SJCRH30 (cell line): ENCODE measurements at places on chromosomes 2 and 18. TPM values are rescaled to one million over a fixed set of nuclear protein-coding genes. Genes with fewer than 3 reads are reported as not detected.

Gene TRIM43
- not detected in 2 replicates for total RNA-seq

Gene EHBP1
- 29.1 and 32.7 TPM in 2 replicates for total RNA-seq

Gene OXER1
- total RNA-seq = 1.8 and 2.0 TPM in 2 replicates

Gene CLK1
- total RNA-seq = 75.6 and 86.3 TPM in 2 replicates

Gene STRADB
- 26.5 and 27.6 TPM in 2 replicates for total RNA-seq

Gene VIT
- total RNA-seq = 0.13 and 0.40 TPM in 2 replicates

Gene KIF3C
- 5.2 and 5.3 TPM in 2 replicates for total RNA-seq

DNA sequence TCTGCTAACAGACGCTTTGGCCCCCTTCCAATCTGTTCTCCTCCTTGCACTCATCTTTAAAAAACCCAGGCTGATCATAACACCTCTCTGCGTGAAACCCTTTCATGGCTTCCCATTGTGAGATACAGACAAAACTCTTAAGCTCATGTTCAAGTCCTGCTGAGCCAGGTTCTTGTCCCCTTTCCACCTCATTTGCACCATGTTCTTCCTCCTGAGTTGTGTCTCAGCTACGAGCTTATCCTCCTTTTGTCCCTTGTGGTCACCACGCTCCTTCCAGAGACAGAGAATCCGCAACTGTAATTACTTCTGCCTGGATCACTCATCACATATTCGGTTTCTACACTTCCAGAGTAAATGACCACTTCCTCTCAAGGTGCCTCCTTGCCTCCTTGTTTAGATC, 238.8 kb downstream of the ACTR3 start:
- no peaks in the 10 kb centered on the region for H3K36me3 ChIP-seq
- H3K27me3 ChIP-seq = no peaks in the 10 kb centered on the region
- H3K27ac ChIP-seq = no peak overlapping the region
- H3K4me3 ChIP-seq = no peak overlapping the region
- DNase-seq = no peak

GRCh38 chr18:23859466-23860336, 154.9 kb upstream of the TTC39C start:
- no peak overlapping the region for H3K27ac ChIP-seq
- H3K36me3 ChIP-seq = no peaks in the 10 kb centered on the region
- peaks cover 36% of the 10 kb centered on the region for H3K4me1 ChIP-seq
- no peak for DNase-seq

DNA sequence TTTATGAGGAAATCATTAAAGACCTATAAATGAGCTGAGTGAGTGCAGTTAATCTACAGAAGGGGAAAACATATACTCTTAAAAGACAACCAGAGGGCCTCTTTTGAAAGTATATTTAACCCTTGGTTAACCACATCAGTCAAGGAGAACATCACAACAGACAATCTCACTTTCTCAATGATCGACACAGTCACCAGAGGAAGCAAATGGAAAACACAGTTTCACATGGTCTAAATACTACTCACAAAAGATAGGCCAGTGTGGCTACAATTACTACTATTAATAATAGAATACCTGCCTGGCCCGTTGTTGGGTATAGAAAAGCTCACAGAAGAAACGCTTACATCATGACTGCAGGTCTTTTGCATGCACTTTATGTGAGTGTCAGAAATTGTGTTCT, 426.2 kb downstream of the NCKAP5 start:
- DNase-seq = no peak
- H3K27ac ChIP-seq = no peak overlapping the region
- H3K36me3 ChIP-seq = no peaks in the 10 kb centered on the region
- no peak overlapping the region for H3K4me3 ChIP-seq
- H3K4me1 ChIP-seq = no peaks in the 10 kb centered on the region
- no peaks in the 10 kb centered on the region; the same call in none of the 2 replicates for H3K27me3 ChIP-seq

- H3K4me1 ChIP-seq = no peaks in the 10 kb centered on the region
- H3K27me3 ChIP-seq = no peaks in the 10 kb centered on the region
- DNase-seq = peak; percentile 80
- no peak overlapping the region for H3K27ac ChIP-seq
Measured at GRCh38 chr2:120174963-120175581, 48.1 kb downstream of the TMEM185B start.

- H3K27ac ChIP-seq = peak overlapping the region; percentile 93
- no peaks in the 10 kb centered on the region for H3K27me3 ChIP-seq
- H3K4me3 ChIP-seq = no peak overlapping the region
- no peaks in the 10 kb centered on the region for H3K36me3 ChIP-seq
Measured at GRCh38 chr2:12796657-12797056, 79.9 kb downstream of the TRIB2 start.

DNA sequence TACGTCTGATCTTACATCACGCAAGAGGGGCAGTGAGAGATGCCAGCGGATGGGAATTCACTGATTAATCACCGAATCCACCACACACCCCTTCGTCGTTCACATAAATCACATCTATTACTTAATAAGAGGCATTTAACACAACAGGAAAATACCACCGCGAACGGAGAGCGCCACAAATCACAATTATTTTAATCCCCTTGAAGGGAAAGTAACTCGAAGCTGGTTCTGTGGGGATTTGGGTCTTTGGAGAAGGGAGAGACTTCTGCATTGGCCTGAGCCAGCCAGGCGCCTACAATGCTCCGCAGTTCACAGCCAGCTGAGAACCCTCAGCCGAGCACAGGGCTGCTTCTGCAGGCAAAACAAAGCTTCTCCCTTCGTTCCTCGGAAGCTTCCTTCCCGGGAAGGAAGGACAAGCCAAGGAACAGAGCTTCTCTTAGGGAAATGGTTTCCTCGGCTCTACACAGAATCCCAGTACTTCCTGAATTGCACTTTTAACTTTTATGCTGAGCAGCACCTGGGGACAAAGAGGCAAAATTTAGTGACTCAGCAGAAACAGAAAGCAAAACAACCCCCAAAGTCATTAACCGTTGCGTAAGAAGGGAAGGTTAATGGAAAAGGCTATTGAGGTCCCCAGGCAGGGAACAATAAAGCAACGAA, at the start of gene LRP1B:
LRP1B (minus strand) TSS at position 7 of the 660 bp plus-strand sequence. CDS start 287 bp downstream, outside the sequence.
- peak within 1 kb of the TSS; percentile 76 for H3K4me3 ChIP-seq
- no peaks in the 10 kb centered on the region for H3K4me1 ChIP-seq
- no peaks in the 10 kb centered on the region for H3K27me3 ChIP-seq
- no peaks in the 10 kb centered on the region for H3K36me3 ChIP-seq
- H3K27ac ChIP-seq = peak within 1 kb of the TSS; percentile 84
- peak; percentile 84 for DNase-seq

Gene ALPI
- not detected in 2 replicates for total RNA-seq

GRCh38 chr2:201930043-201930442, 103.6 kb upstream of the FZD7 start:
- peaks cover 24% of the 10 kb centered on the region for H3K4me1 ChIP-seq
- no peak overlapping the region for H3K27ac ChIP-seq
- H3K4me3 ChIP-seq = no peak overlapping the region
- DNase-seq = no peak
- H3K36me3 ChIP-seq = no peaks in the 10 kb centered on the region
- H3K27me3 ChIP-seq = no peaks in the 10 kb centered on the region

GRCh38 chr2:64718250-64718885, 64.7 kb upstream of the SERTAD2 start:
- H3K27ac ChIP-seq = no peak overlapping the region
- H3K4me3 ChIP-seq = no peak overlapping the region
- DNase-seq = no peak
- no peaks in the 10 kb centered on the region for H3K27me3 ChIP-seq
- no peaks in the 10 kb centered on the region for H3K36me3 ChIP-seq

DNA sequence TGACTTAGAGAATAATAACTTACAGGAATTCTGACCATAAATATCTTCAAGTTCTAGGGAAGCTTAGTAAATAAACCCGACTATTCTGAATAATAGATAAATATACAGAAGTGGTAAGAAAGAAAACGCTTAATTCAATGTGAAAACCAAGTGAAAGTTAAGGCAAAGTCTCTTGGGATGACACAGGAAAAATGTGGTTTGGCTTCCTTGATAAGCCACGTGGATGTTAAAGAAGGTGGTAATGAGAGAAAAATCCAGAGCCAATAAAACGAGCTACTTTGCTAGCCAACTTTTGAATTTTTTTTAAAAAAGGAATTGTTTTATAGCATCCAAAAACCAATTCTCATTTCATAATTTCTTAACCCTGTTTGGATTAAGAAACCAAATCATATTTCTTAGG, 166.2 kb upstream of the VRK2 start:
- H3K36me3 ChIP-seq = no peaks in the 10 kb centered on the region
- no peak for DNase-seq
- H3K4me1 ChIP-seq = no peaks in the 10 kb centered on the region; the same call in 1 of the 2 replicates
- H3K4me3 ChIP-seq = no peak overlapping the region

GRCh38 chr18:63063171-63063570, 256.4 kb downstream of the BCL2 start:
- no peaks in the 10 kb centered on the region for H3K36me3 ChIP-seq
- H3K27ac ChIP-seq = no peak overlapping the region
- H3K4me1 ChIP-seq = no peaks in the 10 kb centered on the region
- no peaks in the 10 kb centered on the region for H3K27me3 ChIP-seq
- no peak for DNase-seq

DNA sequence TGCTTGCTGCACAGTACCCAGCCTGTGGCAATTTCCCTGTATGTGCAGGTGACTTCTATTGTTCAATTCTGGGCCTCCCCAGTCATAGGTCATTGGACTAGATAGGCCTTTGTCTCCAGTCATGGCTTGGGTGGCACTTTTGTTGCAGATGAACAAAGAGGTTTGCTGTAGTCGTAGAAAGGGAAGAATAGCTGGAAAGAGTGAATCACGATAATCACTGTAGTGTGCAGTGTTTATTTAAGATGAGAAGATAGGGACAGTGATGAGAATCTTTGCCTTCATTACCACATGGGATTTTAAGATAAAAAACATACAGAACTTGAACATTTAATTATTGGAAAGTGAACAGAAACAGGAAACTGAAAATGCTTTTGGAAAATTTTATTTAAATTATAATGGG, 156.1 kb upstream of the CYRIA start:
- H3K27me3 ChIP-seq = no peaks in the 10 kb centered on the region
- no peak overlapping the region for H3K27ac ChIP-seq
- no peak for DNase-seq
- H3K4me1 ChIP-seq = no peaks in the 10 kb centered on the region
- no peak overlapping the region for H3K4me3 ChIP-seq

DNA sequence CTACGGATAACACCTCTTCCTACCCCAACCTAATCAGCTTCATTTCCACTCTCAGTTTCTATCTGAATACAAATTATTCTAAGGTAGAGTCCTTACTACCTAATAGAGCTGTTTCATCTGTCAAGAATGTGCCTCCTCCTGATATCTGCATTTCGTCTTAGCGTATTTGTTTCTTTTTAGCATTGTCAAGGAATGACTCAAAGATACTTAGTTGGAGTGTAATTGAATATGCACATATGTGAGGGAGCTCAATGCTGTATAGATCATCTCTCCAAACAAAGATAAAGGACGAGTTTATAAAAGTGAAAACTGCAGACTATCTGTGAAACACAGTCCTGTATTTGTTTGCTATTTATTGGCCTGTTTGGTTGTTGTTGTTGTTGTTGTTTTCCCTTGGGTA, 2059.4 kb upstream of the CELF4 start:
- H3K36me3 ChIP-seq = no peaks in the 10 kb centered on the region
- H3K4me1 ChIP-seq = no peaks in the 10 kb centered on the region

GRCh38 chr2:221705185-221705877, 133.2 kb upstream of the EPHA4 start:
- no peak overlapping the region for H3K4me3 ChIP-seq
- no peaks in the 10 kb centered on the region for H3K27me3 ChIP-seq
- no peak overlapping the region for H3K27ac ChIP-seq
- no peaks in the 10 kb centered on the region for H3K36me3 ChIP-seq

- no peak overlapping the region for H3K4me3 ChIP-seq
- no peak for DNase-seq
- no peaks in the 10 kb centered on the region for H3K27me3 ChIP-seq
- H3K27ac ChIP-seq = no peak overlapping the region
- H3K36me3 ChIP-seq = peaks cover 40% of the 10 kb centered on the region
Measured at GRCh38 chr2:135633582-135633981, 102.3 kb downstream of the R3HDM1 start.

DNA sequence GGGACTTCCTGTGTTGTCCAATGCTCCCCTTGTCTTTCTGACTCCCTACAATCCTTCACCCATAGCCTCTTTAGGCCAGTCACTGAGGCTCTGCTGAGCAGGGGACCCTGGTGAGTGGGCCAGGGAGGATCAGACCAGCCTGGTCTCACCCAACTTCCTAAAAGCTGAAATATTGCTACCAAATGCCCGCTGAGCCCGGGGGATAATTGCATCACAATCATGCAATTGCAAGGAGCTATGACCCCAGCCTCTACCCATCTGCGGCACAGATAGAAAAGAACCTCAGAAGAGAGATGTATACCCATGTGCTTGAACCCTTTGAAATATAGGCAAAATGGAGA, 3.7 kb upstream of the SP100 start:
- no peak for DNase-seq
- H3K4me1 ChIP-seq = peaks cover 2% of the 10 kb centered on the region; the same call in 1 of the 2 replicates
- peak overlapping the region; percentile 64 for H3K4me3 ChIP-seq

- no peaks in the 10 kb centered on the region for H3K27me3 ChIP-seq
- H3K4me3 ChIP-seq = no peak overlapping the region
- peaks cover 46% of the 10 kb centered on the region for H3K4me1 ChIP-seq
- peaks cover 3% of the 10 kb centered on the region; the same call in 1 of the 2 replicates for H3K36me3 ChIP-seq
- no peak overlapping the region for H3K27ac ChIP-seq
Measured at GRCh38 chr2:191262436-191262835, 17.2 kb downstream of the MYO1B start.

GRCh38 chr2:9679218-9679617, 48.4 kb upstream of the YWHAQ start:
- H3K27ac ChIP-seq = no peak overlapping the region
- no peak for DNase-seq
- H3K27me3 ChIP-seq = no peaks in the 10 kb centered on the region
- H3K4me3 ChIP-seq = no peak overlapping the region

Gene ZNF519
- 20.0 and 26.2 TPM in 2 replicates for total RNA-seq

- no peak overlapping the region; the same call in 1 of the 2 replicates for H3K4me3 ChIP-seq
- no peaks in the 10 kb centered on the region for H3K36me3 ChIP-seq
- no peaks in the 10 kb centered on the region for H3K27me3 ChIP-seq
Measured at GRCh38 chr18:64405161-64405560, 256.3 kb upstream of the LINC00305 start.

Gene CDH2
- total RNA-seq = 10.4 and 10.7 TPM in 2 replicates
